ENCODE measurements at places on chromosomes 1 and 21. TPM values are rescaled to one million over a fixed set of nuclear protein-coding genes. Genes with fewer than 3 reads are reported as not detected.

TNFRSF9 gene
- total RNA-seq = 0.20 TPM

TSTD1 gene
- total RNA-seq = 29.3 TPM

DNA sequence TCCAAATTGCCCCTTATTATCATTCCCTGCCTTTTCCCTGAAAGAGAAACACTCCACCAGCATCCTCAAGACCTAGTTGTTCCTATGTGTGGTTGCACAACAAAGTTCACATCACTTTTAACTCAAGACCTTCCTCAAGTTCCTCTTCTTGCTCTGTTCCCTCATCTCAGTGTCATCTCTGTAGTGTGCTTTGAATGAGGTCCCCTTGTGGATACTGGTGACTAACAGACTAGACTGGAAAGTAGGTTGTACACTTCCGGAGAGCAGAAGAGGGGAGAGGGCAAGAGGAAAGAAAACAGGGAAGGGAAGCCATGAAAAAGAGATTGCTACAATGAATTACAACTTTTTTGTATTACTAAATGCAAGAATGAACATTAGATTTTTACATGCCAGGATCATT is 853.8 kb downstream of the USP25 start:
- DNase-seq = no peak

DNA sequence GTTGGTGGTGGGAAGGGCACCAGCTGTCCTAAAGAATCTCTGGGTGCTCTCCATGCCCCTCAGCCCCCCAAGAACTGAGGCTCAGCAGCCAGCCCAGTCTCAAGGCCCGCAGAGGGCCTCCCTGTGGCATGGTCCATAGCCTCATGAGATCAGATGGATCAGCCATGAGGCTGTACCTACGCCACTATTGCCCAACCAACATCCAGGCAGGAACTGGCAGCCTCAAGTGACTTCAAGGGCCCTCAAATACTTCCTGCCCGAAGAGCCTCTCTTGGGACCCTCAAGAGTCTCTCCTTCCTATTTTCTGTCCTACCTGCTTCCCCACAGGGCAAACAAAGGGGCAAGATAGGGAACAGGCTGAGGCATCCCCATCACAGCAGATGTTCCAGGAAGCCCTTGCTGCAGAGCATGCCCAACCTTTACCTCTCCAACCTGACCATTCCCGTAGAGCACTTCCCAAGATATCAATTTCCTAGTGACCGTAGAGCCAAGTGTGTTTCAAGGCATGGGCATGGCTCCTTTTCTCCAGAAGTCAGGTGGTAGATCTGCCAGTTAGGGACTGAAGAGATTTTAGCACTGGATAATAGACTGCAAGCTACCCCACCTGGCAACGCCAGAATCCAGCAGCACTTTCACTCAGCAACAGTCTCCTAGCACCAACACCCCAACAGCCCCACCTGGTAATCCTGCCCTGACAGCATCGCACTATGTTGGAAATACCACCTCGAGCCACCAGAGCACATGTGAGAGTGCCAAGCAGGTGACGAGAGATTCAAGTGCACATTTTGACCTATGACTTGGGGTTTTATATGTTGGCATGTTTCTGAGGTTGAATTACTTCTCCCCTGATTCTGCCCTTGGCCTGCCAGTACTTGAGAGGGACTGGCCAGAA is 13.7 kb upstream of the MFSD2A start:
- no peak for DNase-seq

GRCh38 chr21:38979271-38980121 is 173.8 kb downstream of the ETS2 start:
- DNase-seq = no peak
